ENCODE measurements at places on chromosomes 2 and 18. TPM values are rescaled to one million over a fixed set of nuclear protein-coding genes. Genes with fewer than 3 reads are reported as not detected.

Gene G6PC2
- not detected for total RNA-seq

DNA sequence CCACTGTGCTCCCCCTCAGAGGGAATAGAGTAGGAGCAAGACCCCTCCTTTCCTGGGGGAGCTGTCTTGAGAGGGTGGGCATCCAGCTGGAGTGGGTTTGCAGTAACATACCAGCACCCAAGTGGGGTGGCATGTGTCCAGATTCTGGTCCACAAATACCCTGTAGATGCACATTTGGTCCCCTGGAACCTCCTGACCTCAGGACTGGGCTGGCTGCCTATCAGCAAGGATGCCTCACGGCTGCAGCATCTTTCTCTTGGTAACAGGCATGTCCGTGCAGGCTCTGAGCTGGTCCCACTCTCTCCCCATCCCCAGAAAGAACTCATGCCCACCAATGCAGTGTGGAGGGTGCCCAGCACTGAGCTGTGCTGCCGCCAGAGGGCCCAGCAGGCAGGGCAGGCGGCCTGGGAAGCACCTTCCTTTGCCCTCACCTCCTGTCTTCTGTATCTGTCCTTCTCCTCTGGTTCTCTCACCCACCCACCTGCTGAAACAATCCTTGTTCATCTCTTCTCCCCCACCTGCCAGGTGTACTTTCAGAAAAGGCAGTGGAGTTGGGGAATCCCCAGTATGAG, 47.4 kb downstream of the ITGB1BP1 start:
- no peak for DNase-seq

DNA sequence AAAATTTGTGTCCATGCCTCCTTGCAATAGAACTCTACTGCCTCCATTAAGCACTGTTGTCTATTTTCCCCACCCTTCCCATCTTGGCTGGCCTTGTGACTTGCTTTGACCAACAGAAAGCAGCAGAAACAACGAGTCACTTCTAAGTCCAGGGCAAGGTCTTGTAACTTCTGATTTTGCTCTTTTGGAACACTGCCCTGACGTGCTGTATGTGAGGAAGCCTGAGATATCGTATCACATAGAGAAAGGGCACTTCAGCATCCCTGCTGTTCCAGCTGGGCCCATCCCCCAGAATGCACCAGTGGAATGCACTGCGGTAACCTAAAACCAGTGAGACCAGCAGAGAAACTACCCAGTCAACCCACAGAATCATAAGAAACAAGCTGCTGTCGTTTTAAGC, 28.1 kb downstream of the NCKAP1 start:
- no peak for DNase-seq

- no peak for DNase-seq
Measured at GRCh38 chr2:23386339-23387220, 1.6 kb downstream of the KLHL29 start.

Gene CDCA7
- 5.5 TPM for total RNA-seq

Gene RTKN
- 36.4 TPM for total RNA-seq

- no peak for DNase-seq
Measured at GRCh38 chr18:23618862-23619387, 32.6 kb upstream of the NPC1 start.

GRCh38 chr2:18792226-18792629, 202.9 kb upstream of the NT5C1B start:
- no peak for DNase-seq

Gene GLB1L
- total RNA-seq = 9.9 TPM

- DNase-seq = no peak
Measured at GRCh38 chr2:59761966-59762365, 791.5 kb downstream of the BCL11A start.

Measured in ureter (tissue), 1 donor.